Fibroblast of villous mesenchyme (primary cell): ENCODE measurements at places on chromosomes 2 and 18.

- no peak for DNase-seq
Observed at GRCh38 chr18:62601871-62602270, 79.0 kb downstream of the ZCCHC2 start.

DNA sequence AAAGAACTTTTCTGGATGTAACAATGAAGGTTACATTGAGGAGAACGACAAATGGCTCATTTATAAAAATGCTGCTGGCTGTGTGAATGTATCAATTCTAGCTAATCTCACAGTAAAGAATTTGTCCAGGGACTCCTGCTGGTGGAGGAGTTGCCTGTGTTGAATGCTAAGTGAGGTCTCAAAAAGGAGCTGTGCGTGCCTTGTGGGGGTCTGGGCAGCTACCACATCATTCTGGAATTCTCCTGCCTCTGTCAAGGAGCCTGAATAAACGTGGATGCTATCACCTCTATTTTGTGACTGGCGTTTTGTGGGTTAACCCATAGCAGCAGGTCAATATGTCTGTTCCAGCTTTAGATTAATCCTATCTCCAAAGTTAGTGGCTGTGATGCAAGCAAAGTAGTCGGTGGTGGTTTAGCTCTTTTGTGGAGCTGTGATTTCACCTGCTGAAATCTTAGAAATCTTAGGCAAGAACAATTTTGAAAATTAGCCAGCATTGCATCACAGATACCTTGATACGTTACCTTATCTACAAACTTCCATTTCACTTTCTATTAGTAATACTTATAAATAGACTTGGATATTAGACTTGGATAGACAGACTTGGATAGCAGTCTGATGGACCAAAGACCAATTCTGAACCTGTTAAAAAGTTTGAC, 96.8 kb downstream of the MTCL1 start:
- DNase-seq = peak; percentile 46

DNA sequence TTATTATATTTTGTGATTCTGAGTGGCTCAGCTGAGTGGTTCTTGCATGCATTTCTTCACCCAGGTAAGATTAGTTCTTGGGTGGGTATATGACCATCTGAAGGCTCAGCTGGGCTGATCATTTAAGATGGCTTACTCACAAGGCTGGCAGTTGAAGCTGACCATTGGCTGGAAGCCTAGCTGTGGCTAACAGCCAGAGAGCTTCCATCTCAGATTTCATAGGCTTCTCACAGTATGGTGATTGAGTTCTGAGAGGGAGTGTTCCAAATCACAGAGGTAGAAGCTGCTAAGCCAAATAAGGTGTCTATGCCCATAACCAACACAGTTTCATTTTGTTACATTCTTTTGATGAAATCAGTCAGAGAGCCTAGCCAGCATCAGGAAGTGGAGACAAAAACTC, 117.4 kb upstream of the RPRM start:
- DNase-seq = no peak

- DNase-seq = peak; percentile 69
Observed at GRCh38 chr2:238945433-238946150, 97.7 kb downstream of the TWIST2 start.

DNA sequence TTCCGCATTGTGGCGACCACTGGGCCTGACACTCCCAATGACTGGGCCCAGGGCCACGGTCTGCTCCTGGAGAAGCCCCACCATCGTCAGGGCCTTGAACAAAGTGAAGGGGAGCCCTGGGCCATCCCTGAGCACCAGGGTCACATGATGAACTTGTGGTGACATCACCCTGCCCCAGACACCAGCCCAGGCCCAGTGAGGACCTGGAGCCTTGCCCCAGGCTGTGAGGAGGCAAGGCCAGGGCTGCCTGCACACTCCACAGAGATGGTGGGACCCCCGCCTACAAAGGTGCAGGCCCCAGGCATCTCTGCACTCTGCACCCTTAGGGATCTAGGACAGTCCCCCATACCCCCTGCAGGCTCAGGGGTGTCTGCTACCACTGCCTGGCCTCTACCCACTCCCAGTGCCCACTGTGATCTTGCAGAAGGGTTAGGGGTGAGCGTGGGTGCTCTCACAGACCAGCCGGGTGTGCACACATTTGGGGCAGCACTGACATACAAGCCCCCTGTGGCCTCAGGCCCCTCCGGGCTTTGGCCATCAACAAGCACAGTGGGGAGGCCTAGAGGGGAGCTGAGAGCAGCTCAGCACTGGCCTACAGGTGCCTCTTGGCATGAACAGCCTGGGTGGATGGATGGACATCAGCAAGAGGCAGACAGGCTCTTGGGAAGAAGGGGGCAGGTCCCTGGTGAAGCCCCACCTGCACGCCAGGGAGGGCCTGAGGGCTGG, 624.0 kb upstream of the LRRTM4 start:
- no peak for DNase-seq

GRCh38 chr18:78974115-78974761, 5.4 kb upstream of the SALL3 start:
- DNase-seq = no peak

GRCh38 chr2:199810422-199811171, 40.4 kb downstream of the FTCDNL1 start:
- no peak for DNase-seq

DNA sequence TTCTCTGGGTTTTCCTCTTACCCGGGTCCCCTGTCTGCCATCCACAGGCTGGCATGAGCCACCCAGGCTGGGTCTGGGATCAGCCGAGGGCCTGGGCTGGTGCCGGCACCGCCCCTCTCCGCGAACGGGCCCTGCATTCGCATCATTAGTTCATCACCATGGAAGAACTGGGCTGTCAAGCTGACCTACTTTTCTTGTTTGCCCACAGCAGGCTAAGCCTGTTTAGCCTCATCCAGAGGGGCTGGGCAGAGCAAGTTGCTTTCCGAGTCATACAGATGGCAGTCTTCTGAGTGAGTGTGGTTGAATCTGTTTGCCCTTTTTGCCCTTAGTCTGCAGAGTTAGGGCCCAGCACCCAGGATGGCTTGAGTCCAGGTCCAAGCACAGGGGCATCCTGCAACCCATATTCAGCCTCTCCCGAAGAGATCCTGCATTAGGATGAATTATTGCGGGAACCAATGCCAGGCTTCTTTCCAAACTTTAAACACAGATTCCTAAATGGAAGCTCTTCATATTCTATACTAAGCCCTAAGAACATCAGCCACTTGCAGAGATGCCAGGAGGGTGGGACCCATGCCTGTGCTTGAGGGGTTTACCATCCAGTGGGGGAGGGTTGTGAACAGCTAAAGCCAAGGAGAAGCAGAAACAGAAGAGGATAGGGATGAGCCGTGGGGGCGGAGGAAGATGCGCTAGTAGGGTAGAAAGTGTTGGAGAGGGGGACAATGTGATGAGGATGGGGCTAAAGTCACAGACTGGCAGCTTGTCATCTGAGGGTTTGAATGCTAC, 68.0 kb downstream of the NPAS2 start:
- no peak for DNase-seq

DNA sequence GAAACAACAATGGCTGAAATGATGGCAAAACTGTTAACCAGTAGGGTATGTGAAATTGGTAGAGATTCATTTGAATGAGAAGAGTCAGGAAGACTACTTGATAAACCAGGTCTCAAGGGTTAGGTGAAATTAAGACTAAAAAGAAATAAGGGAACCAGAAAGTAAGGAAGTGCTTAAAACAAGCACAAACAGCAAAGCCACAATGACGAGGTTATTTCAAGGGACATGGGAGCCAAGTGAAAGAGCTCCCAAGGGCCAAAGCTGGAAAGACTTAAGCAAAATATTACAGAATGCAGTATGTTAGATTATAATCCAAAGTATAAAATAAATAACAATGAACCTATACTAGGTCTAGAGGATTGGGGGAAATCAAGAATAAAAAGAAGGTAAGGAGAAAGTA, 19.3 kb upstream of the CD302 start:
- DNase-seq = no peak

- no peak for DNase-seq
Observed at GRCh38 chr2:72135921-72136320, 11.7 kb downstream of the CYP26B1 start.

- no peak for DNase-seq
Observed at GRCh38 chr2:35585972-35586371, 769.6 kb upstream of the CRIM1 start.
